ENCODE measurements at places on chromosomes 11 and 22.

- no peak for DNase-seq
These were observed 1912.0 kb upstream of the RAG2 start for GRCh38 chr11:38510041-38510440.

DNA sequence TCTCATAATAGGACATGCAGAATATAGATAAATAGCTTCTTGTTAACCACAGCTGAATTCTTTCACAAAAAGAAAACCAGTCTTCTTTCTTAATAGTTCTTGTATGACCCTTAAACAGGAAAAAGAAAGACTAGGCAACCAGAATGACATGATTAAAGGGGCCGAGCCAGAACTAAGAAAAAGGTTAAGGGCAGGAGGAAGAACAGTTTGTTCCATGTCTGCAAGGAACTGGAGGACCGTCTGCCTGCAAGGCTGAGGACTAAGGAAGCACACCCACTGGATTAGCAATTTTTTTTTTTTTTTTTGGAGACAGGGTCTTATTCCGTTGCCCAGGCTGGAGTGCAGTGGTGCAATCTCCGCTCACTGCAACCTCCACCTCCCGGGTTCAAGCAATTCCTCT, 26.0 kb upstream of the TMPRSS5 start:
- no peak for DNase-seq

- DNase-seq: no peak
These were observed 4.7 kb upstream of the MAJIN start for GRCh38 chr11:64976651-64977050.

DNA sequence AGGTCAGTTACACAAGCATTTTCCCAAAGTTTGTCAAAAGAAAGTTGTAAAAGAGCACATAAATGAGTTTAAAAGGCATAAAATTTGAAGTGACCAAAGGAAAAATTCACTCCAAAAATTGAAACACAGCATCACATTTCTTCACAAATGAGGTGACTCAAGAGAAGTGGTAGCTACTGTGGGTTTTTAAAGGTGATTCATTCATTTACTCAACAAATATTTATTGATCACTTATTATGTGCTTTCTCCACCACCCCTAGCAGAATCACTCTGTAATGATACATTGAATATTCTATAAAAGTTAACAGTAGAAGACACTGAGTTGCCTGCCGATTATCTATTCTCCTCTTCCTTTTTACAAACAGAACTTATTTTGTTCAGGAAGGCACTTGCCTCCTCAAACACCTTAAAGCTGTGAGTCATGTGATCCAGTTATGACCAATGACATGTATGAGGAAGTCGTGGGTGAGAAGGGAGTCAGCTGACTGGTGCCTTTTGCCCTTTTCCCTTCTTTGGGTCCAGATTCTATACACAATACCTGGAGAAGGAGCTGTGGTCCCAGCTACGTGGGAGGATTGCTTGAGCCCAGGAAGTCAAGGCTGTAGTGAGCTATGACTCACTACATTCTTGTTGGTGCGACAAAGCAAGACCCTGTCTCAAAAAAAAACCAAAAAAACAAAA, 67.7 kb upstream of the CLNS1A start:
- DNase-seq: no peak
